AG20443 (cell line): ENCODE measurements at places on chromosomes 6 and 20.
A peak's percentile ranks its signal among the peaks of the same experiment; 100 is the strongest.

DNA sequence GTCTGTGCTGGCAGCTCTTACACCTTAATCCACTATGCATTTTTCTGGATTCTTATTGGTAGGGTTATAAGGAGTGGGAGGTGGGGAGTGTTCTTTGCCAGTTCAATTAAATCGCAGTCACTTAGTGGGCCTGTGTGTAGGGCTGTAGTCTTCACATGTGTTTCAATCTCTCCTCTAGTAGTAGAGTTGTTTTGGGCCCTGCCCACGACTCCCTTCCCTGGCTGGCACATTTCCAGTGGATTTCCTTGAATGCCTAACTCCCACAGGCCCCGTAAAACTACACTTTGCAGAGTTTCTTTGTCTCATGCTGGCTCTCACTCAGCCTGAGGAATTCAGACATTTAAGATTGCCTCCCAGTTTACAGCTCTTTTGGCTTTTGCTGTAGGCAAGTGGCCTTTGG lies 414.0 kb upstream of the OPRM1 start:
- no peak for DNase-seq

GRCh38 chr6:75213732-75214131 lies 7.9 kb upstream of the COL12A1 start:
- no peak for DNase-seq

DNA sequence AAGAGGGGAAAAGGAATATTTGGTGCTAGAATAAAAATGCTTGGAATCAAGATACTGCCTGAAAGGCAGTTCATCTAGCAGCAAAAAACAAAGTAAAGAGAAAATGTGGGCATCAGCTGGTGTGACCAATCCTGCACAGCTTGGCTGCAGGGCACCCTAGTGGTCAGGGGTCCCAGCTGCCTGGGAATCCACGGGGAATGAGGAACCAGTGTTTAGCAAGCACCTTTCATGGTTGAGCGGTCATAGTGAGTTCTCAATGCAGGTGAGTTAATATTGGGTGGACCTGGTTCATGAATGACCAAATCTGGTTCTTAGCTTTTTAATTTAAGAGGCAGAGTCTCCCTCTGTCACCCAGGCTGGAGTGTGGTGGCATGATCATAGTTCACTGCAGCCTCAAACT lies 53.3 kb downstream of the CAP2 start:
- no peak for DNase-seq

- no peak for DNase-seq
Measured at GRCh38 chr6:152426276-152426675, 210.9 kb downstream of the SYNE1 start.

GRCh38 chr6:15948930-15949900 lies 179.7 kb upstream of the MYLIP start:
- DNase-seq, result no peak

GRCh38 chr6:103277936-103278335 lies 1581.8 kb downstream of the HACE1 start:
- DNase-seq, result no peak

- DNase-seq, result no peak
Measured at GRCh38 chr6:1053586-1053985, 258.3 kb upstream of the FOXQ1 start.

DNA sequence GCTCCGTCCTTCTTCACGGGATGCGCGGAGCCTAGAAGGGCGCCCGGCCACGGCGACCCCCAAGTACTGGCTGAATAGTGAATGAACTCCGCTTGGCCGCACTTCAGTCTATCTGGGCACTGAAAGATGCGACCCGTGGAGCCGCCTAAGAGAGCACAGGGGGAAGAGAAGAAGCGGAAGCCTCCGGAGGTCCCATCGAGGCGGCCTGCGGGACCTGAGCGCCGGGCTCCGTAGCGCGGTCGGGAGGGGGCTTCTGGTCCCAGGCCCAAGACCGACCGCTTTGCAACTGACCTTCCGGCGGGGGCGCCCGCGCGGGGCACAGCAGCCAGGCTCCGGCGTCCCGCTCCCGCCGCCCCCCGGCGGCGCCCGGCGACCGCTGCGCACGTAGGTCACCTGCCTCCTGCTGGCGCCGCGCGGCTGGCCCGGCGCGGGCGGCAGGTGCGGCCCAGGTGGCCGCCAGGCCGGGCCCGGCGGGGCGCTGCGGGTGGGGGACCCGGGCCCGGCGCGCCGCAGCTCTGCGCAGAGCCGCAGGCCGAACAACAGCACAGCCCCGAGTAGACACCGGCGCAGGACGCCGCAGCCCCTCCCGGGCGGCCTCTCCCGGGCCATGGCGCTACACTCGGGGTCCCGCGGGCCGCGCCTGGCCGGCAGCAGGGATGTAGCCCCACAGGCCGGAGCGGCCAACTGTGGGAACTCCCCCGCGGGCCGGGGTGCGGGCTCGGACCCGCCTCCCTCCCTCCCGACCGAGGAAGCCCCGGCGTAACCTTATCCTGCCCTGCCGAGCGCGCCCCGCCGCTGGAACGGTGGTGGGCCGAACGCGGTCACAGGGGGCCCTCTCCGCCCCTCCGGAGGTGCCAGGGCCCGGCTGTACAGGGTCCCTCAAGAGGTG lies at the start of gene METTL24:
METTL24 (minus strand) TSS at position 686 of the 889 bp plus-strand sequence; CDS start at position 609, 77 bp downstream.
- DNase-seq, result peak; percentile 54

DNA sequence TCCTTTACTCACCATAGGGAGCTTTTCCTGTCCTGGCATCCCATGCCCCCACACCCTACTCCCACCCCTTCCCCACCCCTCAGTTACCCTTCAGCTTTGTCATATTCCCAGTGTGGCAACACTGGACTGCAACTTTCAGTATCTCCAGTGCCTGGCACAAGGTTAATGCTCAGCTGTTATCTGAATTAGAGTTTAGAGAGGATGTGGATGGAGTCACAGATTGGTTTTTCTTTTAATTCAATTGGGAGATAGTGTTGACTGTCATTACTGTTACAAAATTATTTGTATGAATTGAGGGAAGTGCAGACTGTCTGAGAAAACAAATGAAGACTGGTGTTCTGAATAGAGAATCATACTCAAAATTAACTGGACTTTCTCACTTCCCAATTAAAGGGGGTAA lies 89.9 kb downstream of the TULP4 start:
- DNase-seq, result no peak

DNA sequence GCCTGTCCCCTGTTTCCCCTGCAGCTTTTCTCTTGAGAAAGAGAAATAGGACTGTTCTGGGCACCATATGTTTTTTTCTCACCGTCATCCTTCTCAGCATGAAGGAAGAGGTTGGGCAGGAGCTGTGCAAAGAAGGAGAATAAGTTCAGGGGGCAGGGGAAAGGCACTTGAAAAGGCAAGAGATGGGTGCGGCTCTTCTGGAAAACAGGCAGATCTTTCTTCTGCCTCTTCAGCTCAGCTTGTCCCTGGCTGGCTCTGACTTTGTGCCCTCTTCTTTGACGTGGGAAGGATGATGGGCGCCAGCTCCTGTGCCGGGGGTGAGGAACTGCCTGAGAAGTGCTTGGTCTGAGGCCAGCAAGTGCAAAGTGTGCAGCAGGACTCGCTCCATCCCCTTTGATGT lies 206.5 kb downstream of the DOK5 start:
- no peak for DNase-seq

GRCh38 chr6:113178349-113178748 lies 678.8 kb upstream of the MARCKS start:
- DNase-seq, result no peak

DNA sequence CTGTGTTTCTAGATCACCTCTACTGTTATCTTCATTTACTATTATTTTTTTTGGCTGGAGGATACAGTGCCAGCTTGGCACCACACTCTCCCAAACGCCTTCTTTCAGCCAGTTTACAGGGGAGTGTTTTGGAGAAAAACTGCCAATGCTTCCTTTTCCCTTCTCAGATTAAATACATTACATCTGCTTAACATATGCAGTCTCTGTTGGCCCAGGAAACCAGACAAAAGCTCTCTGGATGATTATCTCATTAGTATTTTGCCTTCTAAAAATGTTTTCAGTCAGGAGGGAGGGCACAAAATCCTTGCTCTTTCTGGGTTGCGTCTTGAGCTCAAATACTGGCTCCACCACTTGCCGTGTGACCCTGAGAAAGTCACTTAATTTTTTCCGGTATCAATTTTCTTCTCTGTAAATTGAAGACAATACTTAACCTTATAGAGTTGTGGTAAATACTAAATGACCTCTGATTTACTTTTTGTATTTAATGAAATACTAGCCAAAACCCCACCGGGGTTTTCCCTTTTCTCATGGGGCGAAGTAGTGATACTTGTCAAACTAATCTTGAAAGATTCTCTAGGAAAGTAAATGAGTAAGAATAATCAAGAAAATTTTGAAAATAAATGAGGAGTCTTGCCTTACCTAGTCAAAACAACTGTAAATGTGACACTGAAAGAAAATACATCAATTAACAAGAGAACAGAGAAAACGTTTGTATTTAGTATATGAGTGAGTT lies 146.2 kb downstream of the MMS22L start:
- DNase-seq, result no peak

GRCh38 chr6:119323931-119324330 lies 25.6 kb downstream of the MAN1A1 start:
- no peak for DNase-seq

DNA sequence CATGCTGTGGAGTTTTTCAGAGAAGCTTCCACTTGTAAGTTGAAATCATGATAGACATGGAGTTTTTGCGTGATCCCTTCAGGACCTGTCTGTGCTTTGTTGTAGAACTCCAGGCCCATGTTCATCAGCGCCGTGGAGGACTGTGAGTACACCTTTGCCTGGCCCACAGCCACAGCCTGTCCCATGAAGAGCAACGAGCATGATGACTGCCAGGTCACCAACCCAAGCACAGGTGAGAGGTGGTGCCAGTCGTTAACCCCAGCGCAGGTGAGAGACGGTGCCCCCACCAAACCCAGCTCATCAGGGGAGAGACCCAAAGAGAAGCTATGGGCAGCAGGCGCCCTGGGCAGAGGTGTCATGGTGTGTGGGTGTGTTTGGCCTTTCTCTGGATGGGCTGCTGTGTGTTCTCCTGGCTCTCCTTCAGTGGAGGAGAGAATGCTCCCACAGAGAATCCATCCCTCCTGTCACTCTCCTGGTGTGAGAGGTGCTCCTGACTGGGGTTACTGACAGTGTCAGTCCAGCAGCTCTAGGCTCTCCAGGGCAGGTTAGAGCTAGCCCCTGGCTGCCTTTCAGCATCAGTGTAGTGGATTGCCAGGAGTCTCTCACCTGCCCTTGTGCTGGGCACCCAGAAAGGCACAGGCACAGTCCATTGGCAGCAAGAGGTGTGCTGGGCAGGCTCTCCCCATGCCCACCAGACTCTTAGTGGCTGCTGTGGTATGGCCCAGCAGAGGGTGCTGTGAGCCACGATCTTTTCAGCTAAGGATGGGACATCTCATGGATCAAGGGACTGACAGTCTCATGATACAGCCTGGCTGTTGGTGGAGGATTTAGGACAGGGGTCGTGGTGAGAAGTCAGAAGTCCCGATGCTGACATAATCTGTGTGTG lies 49.6 kb upstream of the SLC22A1 start:
- peak; percentile 18 for DNase-seq

GRCh38 chr6:24324617-24325016 lies 33.2 kb downstream of the DCDC2 start:
- no peak for DNase-seq

GRCh38 chr20:6034134-6034969 lies 19.5 kb downstream of the LRRN4 start:
- no peak for DNase-seq

- DNase-seq, result no peak
Measured at GRCh38 chr20:23358923-23359593, 2.9 kb upstream of the GZF1 start.

DNA sequence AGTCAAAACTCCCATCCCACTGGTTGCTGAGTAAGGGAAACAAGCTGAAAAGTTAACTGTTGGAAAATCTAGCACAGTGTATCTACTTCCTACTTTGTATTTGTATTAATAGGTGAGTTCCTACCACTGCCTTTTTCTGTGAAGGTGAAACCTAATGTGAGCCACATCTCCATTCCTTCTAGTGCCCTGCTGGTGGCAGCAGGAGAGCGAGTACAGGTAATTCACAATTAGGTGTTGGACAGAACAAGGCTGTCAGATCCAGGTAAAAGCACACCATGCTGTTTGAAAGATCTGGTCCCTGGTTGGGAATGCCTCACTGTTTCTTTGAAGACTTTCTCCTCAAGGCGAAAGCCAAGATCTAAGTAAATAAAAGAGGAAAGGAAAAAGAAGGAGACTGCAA lies 528.4 kb downstream of the PKHD1 start:
- no peak for DNase-seq

DNA sequence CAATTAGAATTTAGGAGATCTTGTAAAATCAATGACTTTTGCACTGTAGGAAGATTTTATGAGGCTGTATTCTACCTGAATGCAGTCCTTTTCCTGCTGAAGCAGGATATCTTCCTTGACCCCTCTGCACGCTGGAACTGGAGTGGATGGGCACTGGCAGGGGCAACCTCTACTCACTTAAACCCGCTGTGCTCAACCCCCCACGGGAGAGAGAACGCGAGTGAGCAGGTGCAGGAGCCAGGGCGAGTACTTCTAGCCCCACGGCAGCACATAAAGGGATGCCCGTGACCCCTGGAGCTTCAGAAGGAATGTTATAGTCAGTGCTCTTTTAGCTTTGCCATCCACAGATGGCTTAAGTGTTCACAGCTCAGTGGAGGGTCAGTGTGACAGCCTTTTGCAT lies 1144.8 kb downstream of the EPHA7 start:
- no peak for DNase-seq

GRCh38 chr20:40654876-40655275 lies 34.2 kb downstream of the MAFB start:
- peak; percentile 64 for DNase-seq

DNA sequence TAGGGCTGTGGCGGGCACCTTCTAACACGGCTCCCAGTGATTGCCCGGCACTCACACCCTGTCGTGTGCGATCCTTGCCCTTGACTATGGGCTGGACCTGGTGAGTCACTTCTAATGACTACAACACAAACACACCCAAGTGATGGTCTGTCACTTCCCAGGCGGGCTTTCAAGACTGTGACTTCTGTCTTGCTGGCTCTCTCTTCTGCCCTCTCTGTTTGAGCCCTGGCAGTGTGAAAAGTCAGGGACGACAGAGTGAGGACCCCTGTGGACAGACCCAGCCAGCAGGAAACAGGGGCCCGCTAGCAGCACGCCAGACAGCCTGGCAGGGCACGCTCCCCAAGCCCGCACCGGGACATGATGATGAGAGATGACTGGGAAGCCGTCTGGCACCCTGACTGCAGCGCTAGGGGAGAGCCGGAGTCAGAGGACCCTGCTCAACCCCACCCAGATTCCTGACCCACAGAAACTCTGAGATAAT lies 43.0 kb downstream of the KIF16B start:
- DNase-seq, result no peak

GRCh38 chr20:58832457-58832856 lies 18.2 kb downstream of the GNAS-AS1 start:
- no peak for DNase-seq

GRCh38 chr20:15496501-15497039 lies 1076.7 kb downstream of the KIF16B start:
- DNase-seq, result no peak

GRCh38 chr6:17343215-17343614 lies 50.2 kb upstream of the CAP2 start:
- no peak for DNase-seq

DNA sequence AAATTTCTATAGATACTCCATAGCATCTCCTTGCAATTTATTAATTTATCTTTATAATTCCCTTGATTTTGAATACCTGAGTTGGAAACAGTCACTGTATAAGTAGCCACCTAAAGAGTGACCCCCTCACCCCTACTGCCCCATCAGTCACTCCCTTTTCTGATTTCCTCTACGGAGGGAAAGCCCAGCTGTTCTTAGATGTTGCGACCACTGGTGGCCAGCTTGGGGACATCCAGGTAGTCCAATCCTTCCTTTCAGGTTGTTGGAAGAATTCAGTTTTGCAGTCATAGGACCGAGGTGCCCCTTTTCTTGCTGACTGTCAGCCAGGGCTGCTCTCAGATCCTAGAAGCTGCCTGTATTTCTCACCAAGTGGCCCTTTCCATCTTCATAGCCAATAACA lies 87.8 kb downstream of the BMP6 start:
- no peak for DNase-seq

- peak; percentile 83 for DNase-seq
Measured at GRCh38 chr6:13355043-13355945, 27.0 kb upstream of the TBC1D7 start.
